ENCODE measurements at places on chromosomes 16 and 17. TPM values are rescaled to one million over a fixed set of nuclear protein-coding genes. Genes with fewer than 3 reads are reported as not detected.

GRCh38 chr17:12431188-12431587 is 234.5 kb upstream of the MYOCD start:
- H3K27ac ChIP-seq = no peak overlapping the region
- no peak for DNase-seq
- no peaks in the 10 kb centered on the region for H3K4me1 ChIP-seq
- H3K36me3 ChIP-seq = no peaks in the 10 kb centered on the region
- H3K4me3 ChIP-seq = no peak overlapping the region
- H3K27me3 ChIP-seq = no peaks in the 10 kb centered on the region

- peaks cover 94% of the 10 kb centered on the region for H3K36me3 ChIP-seq
- H3K4me3 ChIP-seq = no peak overlapping the region
These were observed 24.4 kb downstream of the CNTNAP1 start for GRCh38 chr17:42706732-42707131.

- H3K4me1 ChIP-seq = peaks cover 46% of the 10 kb centered on the region
- H3K27me3 ChIP-seq = no peaks in the 10 kb centered on the region
- peak; percentile 78 for DNase-seq
- no peak overlapping the region for H3K27ac ChIP-seq
These were observed 3.0 kb downstream of the SECTM1 start for GRCh38 chr17:82330322-82331239.

The SPPL2C gene
- not detected for total RNA-seq

The BIRC5 gene
- total RNA-seq = not detected

The CHST4 gene
- not detected for total RNA-seq

All from upper lobe of left lung (tissue), 6 donors.